ENCODE measurements at places on chromosomes 16 and 17.
A peak's percentile ranks its signal among the peaks of the same experiment; 100 is the strongest.

DNA sequence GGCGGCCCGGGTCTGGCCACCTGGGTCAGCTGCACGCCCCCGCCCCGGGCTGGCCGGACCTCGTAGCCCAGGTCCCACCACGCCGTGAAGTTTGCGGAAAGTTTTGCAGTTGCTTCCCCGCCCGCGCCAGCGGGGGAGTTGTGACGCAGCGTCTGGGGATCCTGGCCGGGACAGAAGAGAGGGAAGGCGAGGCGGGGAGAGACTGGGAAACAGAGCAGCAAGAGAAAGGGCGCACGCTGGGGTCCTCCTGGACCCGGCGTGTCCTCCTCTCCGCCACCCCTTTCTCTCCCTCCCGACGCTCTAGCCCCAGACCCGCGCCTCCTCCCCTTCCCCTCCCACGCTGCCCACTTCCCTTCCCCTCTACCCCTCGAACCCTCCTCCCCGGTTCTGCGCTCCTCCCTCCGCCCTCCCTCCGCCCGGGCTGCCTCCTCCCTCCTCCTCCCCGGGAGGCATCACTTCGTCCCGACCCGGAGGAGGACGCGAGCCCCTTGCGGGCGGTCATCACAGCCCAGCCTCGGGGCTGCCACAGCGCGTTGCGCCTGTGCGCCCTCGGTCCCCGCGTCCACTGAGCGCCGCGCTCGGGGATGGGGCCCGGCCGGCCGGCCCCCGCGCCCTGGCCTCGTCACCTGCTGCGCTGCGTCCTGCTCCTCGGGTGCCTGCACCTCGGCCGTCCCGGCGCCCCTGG, at the start of gene MRC2:
MRC2 (plus strand) TSS at position 452 of the 685 bp plus-strand sequence; CDS start at position 585, 133 bp downstream.
- peak within 1 kb of the TSS; percentile 61 for H3K4me3 ChIP-seq
- no peaks in the 10 kb centered on the region for H3K36me3 ChIP-seq
- no peaks in the 10 kb centered on the region for H3K27me3 ChIP-seq
- H3K27ac ChIP-seq = peak within 1 kb of the TSS; percentile 93
- H3K4me1 ChIP-seq = peaks cover 33% of the 10 kb centered on the region
- DNase-seq = peak; percentile 87

GRCh38 chr16:71358464-71358998, at the start of gene CALB2:
CALB2 (plus strand) TSS chr16:71358723; CDS start chr16:71358793, 70 bp downstream.
- no peaks in the 10 kb centered on the region for H3K27me3 ChIP-seq
- peaks cover 12% of the 10 kb centered on the region for H3K4me1 ChIP-seq
- DNase-seq = peak; percentile 66
- H3K36me3 ChIP-seq = no peaks in the 10 kb centered on the region
- no peak within 1 kb of the TSS for H3K27ac ChIP-seq

DNA sequence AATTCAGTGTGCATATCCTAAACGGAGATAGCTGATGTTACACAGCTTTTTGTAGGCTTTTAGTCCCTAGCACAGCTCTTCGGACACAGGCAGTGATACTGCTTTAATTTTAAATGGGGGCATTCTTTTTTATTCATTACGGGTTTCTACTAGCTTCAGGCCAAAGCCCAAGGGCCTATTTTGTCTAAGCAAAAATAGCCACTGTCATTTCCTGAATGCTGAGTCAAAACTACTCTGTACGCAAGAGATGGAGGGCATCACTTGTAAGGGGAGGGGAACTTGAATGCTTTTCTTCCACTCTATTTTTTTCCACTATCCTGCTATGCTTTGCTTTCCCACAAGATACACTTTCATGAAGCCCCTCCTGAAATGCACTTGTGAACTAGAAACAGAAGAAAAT, 360.7 kb downstream of the PMP22 start:
- no peak for DNase-seq
- H3K27ac ChIP-seq = no peak overlapping the region
- no peaks in the 10 kb centered on the region for H3K36me3 ChIP-seq
- no peaks in the 10 kb centered on the region for H3K27me3 ChIP-seq
- H3K4me1 ChIP-seq = no peaks in the 10 kb centered on the region
- no peak overlapping the region for H3K4me3 ChIP-seq

DNA sequence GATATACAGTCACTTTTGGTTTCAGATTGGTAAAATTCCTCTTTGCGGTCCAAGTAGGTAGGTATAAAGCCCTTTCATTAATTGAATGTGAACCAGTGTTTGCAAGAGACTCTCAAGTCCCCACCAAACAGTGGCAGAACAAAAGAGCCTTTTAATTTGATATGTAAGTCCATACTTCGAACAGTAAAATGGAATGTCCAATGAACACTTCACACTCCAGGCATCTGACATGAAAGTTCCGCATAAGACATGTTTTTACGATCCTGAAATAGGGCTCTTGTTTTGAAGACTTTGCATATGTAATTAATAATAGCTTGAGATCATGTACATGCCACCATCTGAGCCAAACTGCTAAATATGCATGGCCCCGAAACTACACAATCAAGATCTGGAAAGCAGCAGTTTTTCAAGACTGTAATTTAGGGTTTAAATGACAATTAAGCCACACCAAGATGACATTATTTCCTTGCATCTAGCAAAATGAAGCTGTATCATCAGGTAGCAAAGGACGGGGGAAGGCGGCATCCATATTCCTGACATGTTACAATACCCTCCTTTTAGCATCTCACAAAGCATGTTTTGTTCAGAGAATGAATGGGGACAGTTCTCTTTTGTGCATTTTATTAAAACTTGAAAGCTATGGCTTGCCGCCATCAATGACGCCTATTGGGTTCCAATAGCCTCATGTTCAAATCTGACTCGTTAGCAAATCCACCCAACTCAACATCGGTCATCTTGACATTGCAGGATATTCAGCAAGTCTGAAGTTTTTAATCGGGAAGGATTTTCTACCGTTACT, 39.4 kb downstream of the LITAF start:
- H3K4me3 ChIP-seq = no peak overlapping the region
- no peak overlapping the region for H3K27ac ChIP-seq
- DNase-seq = no peak
- peaks cover 38% of the 10 kb centered on the region for H3K36me3 ChIP-seq

- peak overlapping the region; percentile 56 for H3K4me3 ChIP-seq
- peak overlapping the region; percentile 78 for H3K27ac ChIP-seq
- peaks cover 3% of the 10 kb centered on the region for H3K27me3 ChIP-seq
- peaks cover 69% of the 10 kb centered on the region for H3K4me1 ChIP-seq
- DNase-seq = peak; percentile 66
- no peaks in the 10 kb centered on the region for H3K36me3 ChIP-seq
Observed at GRCh38 chr17:72121164-72122009, 567 bp downstream of the SOX9 start.

GRCh38 chr17:2136241-2136640, 81.3 kb downstream of the HIC1 start:
- no peak for DNase-seq
- no peaks in the 10 kb centered on the region for H3K27me3 ChIP-seq
- no peak overlapping the region for H3K4me3 ChIP-seq
- H3K36me3 ChIP-seq = no peaks in the 10 kb centered on the region
- H3K4me1 ChIP-seq = peaks cover 20% of the 10 kb centered on the region

DNA sequence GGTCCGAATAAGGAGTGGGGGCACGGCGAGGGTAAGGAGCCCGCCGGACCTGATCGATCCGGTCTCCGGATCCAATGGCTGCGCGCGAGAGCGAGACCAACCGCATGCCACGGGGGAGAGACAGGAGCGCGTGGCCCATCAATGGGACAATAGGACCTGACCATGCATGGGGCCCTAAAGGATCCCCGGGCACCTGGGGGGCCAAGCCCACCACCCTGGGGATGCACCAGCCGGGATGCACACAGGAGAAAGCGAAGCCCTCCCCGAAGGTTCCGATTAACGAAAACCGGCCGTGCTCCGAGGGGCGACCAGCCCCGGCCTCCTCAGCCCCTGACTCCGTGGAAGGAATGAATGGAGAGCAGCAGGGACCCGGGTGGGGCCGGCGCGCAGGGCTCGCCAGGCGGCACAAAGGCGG, 525 bp downstream of the JPT1 start:
- H3K27me3 ChIP-seq = no peaks in the 10 kb centered on the region
- DNase-seq = no peak
- peak overlapping the region; percentile 44 for H3K27ac ChIP-seq
- no peaks in the 10 kb centered on the region for H3K4me1 ChIP-seq
